ENCODE measurements at places on chromosomes 1 and 21. TPM values are rescaled to one million over a fixed set of nuclear protein-coding genes. Genes with fewer than 3 reads are reported as not detected.

PGLYRP4 gene
- total RNA-seq, result not detected

DNA sequence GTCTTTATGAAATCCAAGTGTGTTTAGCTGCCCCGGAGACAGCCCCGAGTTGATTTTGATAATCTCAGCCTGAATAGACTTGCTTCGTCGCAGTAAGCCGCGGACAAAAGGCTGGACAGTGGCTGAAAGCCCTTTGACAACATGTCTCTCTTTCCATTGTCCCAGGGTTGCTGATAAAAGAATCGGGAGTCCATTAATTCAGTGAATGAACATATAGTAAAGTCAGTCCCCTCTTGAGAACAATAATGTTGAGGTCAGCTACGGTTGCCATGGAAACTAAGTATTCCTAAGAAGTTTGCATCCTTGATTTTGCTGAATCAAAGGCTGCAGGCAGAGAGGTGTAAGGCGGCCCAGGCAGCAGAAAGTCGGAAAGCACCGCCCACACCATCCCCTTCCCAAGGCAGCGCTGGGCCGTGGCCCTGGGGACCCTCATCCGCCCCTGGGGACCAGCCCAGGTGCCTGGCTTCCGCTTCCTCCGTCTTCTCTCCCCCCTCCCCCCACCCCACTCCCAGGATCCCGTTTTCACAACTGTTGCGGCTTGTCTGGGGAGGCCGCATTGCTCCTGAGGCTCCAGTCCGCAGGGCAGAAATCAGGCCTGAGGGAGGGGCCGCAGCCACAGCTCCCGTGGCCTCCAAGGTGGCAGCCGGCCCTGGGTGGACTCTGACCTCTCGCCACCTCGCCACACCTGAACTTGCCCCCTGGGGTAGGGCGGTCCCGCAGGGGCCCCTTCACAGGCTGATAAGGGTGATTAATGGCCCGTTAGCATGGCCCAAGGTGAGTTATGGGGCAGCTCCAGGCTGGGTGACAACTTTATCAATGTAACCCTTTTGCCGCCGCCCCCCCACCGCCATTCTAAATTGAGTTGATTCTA is 180.9 kb downstream of the PRDM16 start:
- DNase-seq, result no peak

KLHL21 gene
- total RNA-seq, result 37.8 TPM

DNA sequence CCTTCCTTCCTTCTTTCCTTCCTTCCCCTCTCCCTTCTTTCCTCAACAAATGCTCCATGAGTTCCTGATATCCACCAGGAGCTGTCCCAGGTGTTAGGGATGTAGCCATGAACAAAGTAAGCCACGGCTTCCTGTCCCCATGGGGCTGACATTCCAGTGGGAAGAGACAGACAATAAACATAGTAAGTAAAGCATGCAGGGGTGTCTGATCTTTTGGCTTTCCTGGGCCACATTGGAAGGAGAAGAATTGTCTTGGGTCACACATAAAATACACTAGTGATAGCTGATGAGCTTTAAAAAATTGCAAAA is 81.5 kb upstream of the ZBTB40 start:
- DNase-seq, result no peak

DYRK3 gene
- 0.43 TPM for total RNA-seq
